ENCODE measurements at places on chromosomes 7 and 10.
A peak's percentile ranks its signal among the peaks of the same experiment; 100 is the strongest.

DNA sequence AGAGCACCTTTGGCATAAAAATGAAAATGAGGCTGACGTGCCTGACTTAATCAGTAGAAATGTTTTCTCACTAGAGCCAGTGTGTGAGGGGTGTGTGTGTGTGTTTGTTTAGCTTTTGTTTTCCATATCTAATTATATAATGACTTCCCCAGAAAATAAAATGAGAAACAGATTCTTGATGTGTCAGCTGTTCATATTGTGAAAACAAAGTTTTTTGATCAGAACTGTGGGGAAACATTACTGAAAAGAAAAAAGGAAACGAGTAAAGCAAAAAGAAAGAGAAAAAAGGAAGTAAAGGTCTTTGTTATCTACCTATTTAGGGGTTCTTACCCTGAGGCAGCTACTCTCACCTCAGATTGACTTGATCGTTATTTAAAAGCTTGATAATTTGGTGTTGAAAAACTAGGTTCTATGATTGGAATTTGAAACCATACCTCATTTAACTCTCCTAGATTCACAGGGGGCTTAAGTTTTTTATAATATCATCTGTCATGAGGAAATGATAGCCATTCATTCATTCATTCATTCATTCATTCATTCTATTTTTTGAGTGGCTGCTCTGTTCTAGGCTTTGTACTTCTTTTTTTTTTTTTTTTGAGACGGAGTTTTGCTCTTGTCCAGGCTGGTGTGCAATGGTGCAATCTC is 58.0 kb downstream of the CREM start:
- DNase-seq: no peak

DNA sequence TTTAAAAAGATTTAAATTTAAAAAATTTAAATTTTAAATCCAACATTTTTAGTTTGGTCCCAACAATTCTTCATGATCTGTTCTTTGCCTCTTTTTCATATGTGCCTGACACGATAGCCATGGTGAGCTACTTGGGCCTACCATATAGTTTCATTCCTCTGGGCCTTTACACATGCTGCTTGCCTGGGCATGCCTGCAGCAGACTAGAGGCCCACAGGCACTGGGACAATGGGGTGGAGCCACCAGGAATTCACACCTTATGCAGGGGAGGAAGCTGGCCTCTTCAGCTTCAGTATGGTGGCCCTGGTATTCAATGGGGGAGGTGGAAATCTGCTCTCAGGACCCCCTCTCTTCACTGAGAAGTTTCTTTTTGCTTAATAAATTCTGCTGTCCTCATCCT is 37.8 kb upstream of the ZNF365 start:
- no peak for DNase-seq

- DNase-seq: no peak
Measured at GRCh38 chr10:43855667-43856210, 207.1 kb upstream of the ZNF32 start.

DNA sequence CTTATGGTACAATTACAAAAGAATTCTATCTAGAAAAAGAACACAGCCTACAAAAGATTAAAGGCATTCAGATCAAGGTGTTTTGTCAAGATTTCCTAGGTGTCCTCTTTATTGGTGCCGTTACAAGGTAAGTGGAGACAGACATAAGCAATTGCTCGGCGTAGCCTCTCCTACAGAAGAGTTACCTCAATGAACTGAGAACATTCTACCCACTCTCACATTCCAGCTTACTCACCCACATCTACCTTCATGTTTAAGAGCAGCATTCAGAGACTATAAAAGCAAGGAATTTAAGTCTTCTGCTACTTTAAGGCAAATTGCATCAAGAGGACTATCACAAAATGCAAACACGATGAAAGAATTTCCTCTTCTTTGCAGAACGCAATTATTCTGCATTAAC is 29.5 kb downstream of the MPP7 start:
- DNase-seq: no peak

DNA sequence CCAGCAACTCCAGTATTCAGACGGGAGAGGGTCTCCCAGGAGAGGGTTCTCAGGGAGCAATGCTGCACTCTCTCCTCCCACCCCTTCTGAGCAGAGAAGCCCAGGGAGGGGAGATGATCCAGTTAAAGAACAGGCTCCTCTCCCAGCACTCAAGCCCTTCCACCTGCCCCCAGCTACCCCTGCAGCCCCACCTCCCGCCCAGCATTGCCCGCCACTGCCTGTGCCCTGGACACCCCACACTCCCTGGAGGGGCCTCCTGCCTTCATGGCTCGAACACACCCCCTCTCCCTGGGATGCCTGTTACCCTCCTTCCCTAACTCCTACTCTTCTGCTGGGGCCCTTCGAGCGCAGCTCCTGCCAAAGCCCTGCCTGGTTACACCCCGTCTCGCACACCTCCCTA is 66.8 kb downstream of the ELFN1 start:
- DNase-seq: no peak

- DNase-seq: no peak
Measured at GRCh38 chr10:106296750-106297392, 867.6 kb downstream of the SORCS1 start.

GRCh38 chr7:33714208-33714607 is 191.1 kb upstream of the BMPER start:
- no peak for DNase-seq

DNA sequence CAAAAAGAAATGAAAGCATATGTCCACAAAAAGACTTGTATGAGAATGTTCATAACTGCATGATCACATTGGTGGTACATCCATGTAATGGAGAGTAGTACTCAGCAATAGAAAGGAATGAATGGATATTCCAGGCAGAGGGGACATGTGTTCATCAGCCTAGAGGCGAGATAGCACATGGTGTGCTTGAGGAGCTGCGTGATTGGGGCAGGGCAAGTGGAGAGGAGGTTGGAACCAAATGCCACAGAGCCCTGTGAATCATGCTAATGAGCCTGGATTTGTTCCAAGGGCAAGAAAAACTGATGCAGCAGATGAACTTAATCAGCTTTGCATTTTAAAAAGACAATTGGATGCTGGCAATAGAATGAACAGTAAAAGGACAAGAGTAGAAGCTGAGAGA is 73.3 kb downstream of the C10orf90 start:
- DNase-seq: peak; percentile 61

GRCh38 chr10:35517431-35518181 is 87.5 kb upstream of the GJD4 start:
- DNase-seq: peak; percentile 9

DNA sequence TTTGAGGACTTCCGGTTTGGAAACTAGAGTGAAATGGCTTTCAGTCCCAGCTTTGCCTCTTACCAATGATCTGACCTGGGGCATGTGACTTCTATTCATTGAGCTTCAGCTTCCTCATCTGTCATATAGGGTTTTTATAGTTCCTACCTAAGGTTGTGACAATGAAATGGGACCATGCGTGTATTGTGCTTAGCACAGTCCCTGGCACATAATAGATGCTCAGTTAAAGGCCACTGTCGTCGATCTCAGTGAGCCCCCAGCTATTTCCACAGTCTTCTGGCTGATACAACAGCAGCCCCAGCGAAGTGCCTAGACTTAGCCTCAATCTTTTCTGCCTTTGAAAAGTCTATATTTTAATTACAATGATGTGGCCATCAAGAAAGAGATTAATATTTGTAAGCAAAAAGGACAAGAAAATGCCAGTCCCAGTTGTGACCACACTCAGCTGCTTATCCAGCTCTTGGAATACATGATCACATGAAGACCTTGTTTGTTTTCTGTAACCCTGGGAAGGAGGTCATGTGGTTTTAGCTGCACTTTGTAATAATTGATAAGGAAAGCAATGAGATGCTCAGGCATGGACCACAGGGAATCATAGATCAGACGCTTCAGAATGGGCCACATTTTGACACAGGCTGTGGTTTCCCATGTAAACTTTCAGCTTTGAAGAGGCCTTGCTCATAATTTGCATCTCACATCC is 44.6 kb downstream of the VWA2 start:
- DNase-seq: no peak

GRCh38 chr7:131235489-131236317 is 92.0 kb upstream of the MKLN1 start:
- DNase-seq: peak; percentile 98

Data from fibroblast of skin of right quadriceps (primary cell).